ENCODE measurements at places on chromosomes 6 and 20.
A peak's percentile ranks its signal among the peaks of the same experiment; 100 is the strongest.

DNA sequence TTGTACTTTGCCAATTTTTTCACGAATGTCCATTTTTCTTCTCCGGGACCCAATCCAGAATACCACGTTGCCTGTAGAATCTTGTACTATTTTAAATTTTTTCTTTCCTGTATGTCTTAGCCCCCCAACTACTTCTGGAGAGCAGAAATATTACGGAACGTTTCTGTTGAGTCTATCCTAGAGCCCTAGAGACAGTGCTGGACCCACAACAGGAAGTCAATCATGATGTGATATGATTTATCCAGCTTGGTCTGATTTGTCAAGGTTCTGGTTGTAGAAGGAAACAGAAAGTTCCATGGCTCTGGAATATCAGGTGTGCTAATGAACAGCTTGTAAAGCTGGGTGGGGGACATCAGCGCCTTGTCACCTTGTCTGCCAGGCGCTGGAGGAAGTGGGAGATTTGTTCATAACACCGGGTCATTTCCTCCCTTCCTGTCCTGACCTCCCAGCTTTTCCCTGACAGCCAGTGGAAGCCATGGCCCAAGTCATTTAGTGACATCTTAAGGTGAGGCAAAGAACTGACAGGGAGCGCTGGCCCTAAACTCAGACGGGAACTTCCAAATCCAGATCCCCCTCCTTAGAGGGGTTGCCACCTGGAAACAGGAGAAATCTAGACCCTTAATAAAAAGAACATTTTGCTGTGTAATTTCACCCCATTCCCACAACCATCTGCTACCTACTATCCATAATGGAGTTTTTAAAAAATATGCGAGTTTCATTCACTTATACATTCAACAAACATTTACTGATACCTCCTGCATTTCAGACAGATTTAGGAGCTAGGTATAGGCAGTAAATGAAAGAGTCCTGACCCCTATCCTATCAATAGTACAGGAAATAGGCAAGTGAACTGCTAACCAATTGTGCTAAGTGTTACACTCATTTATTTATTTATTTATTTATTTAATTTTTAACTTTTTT, 130.5 kb downstream of the ZFP64 start:
- DNase-seq: no peak

DNA sequence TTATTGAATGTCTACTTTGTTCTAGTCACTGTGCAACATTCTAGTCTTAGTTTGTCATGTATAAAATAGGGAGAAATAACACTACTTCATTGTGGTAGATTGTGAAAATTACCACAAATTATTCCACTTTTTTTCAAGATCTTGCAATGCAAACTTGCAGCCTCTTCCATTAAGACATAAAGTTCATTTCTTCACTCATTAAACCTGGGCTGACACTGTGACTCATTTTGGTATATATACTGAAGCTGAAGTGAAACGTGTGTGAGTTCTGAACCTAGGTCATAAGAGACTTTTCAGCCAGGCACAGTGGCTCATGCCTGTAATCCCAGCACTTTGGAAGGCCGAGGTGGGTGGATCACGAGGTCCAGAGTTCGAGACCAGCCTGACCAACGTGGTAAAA, 329.0 kb downstream of the BCKDHB start:
- no peak for DNase-seq

DNA sequence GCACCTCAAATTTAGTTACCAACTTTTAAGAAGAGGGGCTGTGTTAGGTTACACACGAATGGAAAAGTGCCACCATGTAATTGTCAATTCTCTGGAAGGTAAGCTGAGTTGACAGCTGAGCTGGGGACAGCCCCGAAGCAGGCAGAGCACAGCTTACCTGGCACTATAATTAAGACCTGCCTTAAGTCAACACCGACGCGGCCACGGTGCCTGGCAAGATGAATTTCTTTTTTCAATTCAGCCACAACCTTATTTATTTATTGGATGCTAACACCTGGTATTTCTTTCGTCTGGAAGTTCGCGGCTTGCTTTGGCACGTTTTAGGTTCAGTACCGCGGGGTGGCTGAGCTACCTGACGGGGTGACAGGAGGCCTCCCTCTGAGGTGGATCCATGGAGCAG, 40.6 kb upstream of the NFATC2 start:
- no peak for DNase-seq

DNA sequence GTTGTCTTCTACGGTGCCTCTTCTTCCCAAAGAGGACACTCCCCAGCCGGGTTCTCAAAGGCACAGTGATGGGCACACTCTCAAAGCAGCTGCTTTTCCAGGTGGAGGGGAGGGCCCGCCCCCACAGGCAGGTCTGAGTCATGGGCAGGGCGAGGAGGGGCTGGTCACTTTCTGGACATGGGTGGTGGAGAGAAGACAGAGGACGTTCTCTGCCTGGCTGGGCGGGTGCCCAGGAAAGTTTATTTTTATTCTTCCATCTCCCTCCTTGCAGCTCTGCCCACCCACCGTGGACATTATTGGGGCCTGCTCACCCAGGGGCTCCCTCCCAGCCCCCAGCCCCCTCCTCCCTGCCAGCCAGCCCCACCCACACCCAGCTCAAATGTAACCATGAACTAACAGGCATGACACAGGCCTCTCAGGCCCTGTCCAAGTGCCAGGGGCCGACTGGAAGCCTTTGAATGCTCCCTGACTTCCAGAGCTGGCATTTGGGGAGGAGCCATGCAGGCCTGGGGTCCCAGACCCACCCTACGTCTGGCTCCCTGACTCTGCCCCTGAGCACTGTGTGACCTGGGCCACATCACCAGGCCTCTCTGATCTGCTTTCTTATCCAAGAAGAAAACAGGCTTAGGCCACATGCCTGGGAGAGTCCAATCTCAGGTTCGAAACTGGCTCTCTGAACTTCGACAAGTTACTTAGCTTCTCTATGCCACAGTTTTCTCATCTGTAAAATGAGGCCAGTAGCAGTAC, 8.0 kb downstream of the TGM2 start:
- DNase-seq: no peak

- DNase-seq: no peak
Measured at GRCh38 chr6:132961122-132961521, 146.8 kb downstream of the RPS12 start.

- DNase-seq: no peak
Measured at GRCh38 chr20:60974022-60974421, 278.0 kb upstream of the CDH4 start.

DNA sequence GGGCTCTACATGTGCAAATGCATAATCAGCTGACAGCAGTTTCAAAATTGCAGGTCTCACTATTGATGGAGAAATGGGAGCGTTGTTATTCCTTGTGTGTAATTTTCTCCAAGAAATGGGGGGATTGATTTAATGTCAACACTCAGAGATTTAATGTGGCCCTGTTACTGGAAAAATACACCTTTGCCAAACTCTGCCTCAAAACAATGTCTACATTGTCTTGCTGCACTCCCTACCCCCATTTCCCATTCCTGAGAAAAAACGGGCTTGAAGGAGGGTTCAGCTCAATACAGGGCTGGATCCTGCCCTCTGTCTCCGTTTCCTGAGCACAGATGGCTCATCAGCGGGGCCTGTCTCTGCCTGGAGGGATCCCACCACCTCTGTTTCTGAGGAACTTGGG, 18.4 kb downstream of the EDN3 start:
- no peak for DNase-seq

GRCh38 chr20:43650997-43651525, 15.9 kb upstream of the MYBL2 start:
- DNase-seq: no peak

GRCh38 chr6:66376001-66376400, 669.0 kb upstream of the EYS start:
- no peak for DNase-seq

DNA sequence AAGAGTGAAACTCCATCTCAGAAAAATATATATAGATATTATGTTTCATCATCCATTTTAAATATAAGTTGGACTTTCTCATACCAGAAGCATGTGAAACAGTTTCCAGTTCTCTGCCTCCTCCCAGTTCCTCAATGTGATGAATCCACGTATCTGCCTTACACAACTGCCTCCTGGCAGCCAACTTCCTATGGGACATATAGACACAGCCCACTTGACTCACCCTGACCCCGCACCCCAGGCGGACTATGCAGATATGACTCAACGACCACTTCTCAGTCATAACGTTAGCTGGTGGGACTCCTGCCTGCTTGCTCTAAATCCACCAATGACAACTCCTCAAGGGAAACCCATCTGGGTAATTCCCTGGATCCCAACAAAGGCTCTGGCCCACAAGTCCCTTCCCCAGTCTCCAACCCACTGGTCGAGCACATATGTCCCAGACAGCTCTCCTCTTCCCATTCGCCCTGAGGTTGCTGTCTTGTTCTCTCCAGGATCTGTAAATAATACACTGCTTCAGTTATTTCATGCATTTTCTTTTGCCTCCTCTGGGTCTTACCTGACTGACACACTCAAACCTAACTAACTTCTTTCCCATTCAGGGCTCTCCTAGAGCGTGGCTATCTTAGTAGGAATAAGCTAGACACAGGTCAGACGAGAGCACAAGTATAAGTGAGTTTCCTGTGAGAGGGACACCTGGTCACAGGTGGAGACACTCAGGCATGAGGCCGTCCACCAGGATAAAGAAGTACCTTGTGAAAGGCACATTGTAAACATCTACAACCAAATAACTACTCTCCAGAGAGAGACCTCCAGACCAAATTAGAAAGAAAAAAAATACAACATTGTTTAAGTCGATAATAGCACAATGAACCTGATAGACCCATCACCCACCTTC, 548.5 kb downstream of the CD83 start:
- peak; percentile 52 for DNase-seq

- no peak for DNase-seq
Measured at GRCh38 chr20:63530788-63531160, 6.4 kb downstream of the PTK6 start.

DNA sequence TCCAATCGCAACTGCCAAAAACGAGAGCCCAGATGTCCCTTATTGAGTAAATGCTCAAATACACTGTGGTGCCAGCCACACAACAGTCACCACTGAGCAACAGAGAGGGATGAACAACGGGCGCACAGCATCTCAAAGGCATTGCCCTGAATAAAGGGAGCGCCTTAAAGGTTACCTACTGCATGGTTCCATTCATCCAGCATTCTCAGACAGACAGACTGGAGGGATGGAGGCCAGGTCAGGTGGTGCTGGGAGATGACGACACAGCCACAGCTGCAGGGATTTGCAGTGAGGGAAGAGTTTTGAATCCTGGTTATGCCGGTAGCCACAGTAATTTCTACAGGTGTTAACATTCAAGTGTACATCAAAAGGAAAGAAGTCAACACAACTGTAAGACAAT, 615.5 kb upstream of the AGPAT4 start:
- DNase-seq: no peak

GRCh38 chr6:127637830-127638409, 60.9 kb downstream of the C6orf58 start:
- DNase-seq: no peak

GRCh38 chr6:111114087-111114443, 26.8 kb downstream of the SLC16A10 start:
- no peak for DNase-seq

DNA sequence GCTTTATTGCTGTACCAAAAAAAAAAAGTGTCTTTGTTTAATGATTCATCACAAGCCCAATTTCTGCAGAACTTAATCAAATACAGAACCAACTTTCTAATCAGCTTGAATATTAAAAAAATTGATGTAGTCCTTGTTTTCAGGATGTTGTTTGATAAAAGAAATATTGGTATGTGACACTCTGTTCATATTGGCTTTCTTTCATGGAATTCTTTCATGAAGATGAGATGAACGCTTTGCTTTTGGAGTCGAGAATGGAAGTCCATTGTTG, 184.3 kb downstream of the ZNF217 start:
- DNase-seq: no peak

- DNase-seq: no peak
Measured at GRCh38 chr6:128531696-128532095, 11.3 kb upstream of the PTPRK start.

DNA sequence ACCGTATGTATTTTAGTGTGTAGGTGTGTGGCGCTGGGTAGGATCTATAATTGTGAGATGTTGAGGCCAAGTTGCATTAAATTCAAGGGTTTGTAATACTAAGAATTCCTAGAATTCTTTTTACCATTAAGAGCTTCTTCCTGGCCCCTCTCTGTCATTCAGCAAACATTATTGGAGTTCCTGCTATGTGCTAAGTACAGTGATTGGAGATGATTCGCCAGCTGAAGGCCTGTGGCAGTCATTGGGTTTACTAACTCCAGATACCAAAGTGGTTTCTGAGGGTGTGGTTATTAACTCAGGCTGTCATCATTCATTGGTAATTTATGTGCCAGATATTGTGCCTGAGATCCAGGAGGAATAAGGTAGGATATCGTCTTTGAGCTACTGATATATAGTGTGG, 167.1 kb downstream of the LAMA2 start:
- DNase-seq: no peak

DNA sequence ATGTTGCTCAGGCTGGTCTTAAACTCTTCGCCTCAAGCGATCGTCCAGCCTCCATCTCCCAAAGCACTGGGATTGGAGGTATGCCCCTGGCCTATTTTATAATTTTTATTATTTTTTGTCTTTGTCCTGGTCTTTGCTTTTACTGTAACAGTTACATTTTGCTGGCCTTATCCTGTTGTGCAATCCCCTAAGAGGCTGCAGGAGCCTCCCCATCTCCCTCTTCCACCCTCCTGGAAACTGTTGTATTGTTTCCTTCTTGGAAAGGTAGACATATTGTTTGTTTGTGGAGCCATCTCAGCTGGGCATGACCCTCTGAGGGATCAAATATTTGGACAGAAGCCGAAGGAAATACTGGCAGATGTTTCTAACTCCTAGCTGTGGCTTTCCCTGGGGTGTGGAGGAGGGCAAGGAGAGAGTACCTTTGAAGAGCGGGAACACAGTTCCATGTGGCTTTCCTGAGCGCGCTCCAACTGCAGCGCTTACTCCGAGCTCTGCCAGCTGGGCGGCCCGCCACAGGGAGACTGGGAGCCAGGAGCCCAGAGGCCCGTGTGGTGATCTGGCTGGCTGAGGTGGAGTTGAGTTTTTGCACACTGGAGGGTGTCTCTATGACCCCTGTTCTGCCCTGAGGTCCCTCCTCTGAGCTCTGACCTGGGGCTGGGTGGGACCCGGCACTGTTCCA, 4.9 kb downstream of the MAPK13 start:
- DNase-seq: no peak

DNA sequence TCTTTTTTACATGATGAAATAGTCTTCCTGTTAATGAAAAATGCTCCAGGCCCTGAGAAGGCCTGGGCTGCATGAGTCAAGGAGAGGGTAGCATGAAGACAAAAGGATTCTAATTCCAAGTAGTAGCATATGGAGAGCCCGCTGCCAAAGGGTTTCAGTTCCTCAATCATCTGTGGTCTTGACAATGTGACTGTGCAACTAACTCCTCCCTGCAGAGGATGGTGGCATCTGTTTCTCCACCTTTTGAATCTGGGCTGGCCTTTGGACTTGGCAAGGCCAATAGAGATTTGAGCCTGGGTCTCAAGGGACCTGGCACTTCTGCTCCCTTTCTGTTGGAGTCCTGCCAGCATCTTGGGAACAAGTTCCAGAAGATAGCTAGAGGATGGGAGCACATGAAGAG, 35.1 kb upstream of the ANKEF1 start:
- no peak for DNase-seq

- no peak for DNase-seq
Measured at GRCh38 chr6:122078481-122078880, 321.0 kb upstream of the HSF2 start.

All from T-helper 1 cell (primary cell).